ENCODE measurements at places on chromosomes 12 and 14. TPM values are rescaled to one million over a fixed set of nuclear protein-coding genes. Genes with fewer than 3 reads are reported as not detected.

Gene TCL1A
- total RNA-seq: not detected

DNA sequence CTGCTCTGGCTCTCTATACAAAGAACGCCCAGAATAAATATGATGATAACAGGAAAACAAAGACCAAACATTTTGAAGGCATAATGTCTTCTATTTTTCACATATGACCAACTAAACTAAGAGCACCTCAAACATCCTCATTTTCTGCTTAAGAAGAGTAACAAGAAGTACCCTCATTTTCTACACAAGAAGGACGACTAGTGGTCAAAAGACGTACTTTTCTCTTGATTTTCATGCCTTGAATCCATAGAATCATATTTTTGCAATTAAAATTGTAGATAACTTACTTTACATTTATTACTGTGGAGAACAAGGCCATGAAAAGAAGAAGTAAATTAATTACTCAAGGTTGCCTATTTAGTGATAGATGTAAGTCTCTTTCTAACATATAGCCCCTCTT is 358.6 kb downstream of the DUSP6 start:
- DNase-seq: peak; percentile 61

DNA sequence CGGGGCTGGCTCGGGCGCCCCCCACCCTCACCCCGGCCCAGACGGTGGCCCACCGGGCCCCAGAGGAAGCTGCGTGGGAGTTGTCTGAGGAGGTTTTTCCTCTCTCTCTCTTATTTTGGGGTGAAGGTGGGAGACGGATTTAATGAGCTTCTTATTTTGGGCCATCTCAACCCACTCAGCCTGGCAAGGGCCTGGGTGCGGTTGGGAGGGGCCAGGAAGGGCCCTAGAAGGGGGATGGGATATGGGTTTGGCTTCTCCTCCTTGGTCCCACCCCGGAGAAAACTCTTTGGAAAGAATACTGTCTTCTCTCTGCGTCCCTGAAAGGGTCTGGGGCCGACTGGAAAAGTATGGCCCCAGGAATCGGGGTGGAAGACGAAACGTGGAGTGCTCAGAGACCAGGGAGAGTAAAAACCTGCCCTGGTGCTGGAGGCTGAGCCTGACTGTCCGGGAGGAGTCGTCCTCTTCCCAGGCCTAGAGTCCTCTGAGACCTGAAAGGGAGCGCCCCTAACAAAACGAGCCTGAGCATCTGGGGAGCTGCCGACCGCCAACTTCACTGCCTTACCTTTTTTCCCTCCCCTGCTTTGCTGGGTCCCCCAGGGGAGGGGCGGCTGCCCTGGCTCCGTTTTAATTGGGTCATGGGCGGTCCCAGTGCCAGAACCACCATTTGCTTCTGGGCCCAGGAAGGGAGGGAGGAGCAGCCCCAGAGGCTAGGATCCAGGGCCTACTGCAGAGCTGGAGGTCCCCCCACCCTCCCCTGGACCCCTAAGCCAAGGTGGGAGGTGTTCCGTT is 1.6 kb downstream of the MMP14 start:
- peak; percentile 68 for DNase-seq

DNA sequence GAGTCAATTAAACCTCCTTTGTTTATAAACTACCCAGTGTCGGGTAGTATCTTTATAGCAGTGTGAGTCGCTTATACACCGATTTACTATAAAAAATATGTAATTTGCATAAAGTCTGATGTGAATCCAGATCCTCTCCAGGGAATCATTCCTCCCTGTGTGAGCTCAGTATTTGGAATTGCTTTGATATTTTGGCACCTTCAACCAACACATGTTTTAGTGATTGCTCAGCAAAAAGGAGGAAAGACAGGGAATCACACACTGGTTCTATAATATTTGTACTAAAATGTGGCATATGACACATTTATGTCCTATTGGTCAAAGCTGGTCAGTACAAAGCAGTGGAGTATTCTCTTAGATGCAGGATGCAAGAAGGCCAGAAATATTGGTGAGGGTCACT is 703.9 kb upstream of the ATXN7L3B start:
- no peak for DNase-seq

Gene TOGARAM1
- 20.7 TPM for total RNA-seq

- no peak for DNase-seq
Observed at GRCh38 chr12:80769553-80770140, 52.9 kb downstream of the MYF5 start.

DNA sequence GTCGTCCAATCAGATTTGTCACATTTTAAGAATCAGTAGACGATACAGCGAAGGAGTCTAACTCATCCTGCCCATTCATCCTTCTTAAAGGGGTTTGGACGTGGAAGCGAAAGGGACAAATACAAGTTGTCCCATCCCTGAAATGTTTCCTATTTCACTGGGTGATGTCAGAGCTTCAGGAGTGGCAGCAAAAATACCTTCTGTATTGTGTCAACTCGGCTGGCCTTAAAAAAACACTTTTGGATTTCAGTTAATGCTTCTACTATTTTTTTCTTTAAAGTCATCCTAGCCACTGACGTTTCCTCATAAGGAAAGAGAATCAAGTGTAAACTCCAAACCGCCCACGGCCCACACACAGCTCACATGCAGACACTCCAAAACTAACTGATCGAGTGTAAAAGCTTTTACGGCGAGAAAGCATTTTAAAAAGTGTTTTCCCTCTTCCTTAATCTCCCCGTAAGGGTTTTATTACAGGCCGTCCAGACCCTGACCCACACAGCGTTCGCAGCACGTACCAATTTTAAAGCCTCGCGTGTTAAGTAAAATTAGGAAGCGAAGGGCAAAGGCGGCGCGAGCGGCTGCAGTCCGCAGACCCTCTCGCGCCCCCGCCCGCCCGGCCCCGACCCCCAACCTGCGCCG is 593 bp downstream of the CFL2 start:
- peak; percentile 72 for DNase-seq

Gene RNFT2
- 1.6 TPM for total RNA-seq

Gene DPY19L2
- total RNA-seq: 8.5 TPM

Gene PLEKHH1
- total RNA-seq: 0.06 TPM

DNA sequence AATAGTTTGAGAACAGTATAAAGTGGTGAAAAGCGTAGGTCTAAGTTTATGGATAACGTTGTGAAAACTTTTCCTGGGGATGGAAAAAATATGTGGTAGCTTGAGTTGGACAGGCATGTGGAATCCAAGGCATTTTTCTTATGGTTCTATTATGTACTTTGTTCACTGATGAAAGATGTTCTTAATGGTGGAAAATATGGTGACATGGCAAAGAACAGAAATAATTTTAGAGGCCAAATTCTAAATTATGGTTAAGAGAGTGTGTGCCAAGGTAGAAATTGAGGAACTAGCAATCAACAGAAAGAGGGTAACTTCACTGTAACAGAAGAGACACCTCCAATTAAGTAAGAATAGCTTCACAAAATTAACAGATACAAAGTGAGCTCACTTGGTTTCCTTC is 427.8 kb downstream of the SLC6A15 start:
- DNase-seq: no peak

DNA sequence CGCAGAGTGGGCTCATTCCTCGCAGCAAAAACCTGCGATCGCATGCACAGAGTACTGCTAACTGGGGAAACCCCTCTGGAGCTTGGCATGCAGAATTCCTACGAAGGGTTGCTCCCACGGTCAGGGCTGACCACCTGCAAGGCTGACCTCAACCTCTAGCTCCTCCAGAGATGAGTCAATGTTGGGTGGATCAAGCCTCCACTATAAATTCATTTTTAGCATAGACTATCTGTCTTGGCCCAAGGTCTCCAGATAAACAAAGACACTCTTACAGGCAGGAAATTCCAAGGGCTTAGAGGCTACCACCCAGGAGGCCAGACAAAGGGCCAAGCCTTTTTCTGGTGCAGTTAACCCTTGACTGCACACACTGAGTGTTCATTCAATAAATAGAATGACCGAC is 296.5 kb downstream of the TMEM132D start:
- DNase-seq: no peak

DNA sequence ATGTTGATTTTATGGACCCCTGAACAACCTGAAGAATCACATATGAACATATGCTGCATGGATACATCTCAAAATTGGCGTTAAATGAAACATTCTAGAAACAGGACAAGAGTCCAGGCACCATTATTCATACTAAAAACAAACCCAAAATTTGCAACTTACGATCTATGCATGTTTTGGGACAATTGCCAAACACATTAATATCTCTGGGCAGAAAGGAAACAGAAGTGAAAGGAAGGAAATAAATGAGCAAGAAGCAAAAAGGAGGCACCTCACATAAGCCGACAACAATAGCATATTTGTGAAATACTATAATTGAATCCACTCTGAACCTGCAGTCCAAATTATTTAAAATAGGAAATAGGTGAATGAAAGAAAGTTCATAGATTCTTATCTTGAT is 1505.3 kb downstream of the AACS start:
- no peak for DNase-seq

Gene LRP1-AS
- total RNA-seq: not detected

DNA sequence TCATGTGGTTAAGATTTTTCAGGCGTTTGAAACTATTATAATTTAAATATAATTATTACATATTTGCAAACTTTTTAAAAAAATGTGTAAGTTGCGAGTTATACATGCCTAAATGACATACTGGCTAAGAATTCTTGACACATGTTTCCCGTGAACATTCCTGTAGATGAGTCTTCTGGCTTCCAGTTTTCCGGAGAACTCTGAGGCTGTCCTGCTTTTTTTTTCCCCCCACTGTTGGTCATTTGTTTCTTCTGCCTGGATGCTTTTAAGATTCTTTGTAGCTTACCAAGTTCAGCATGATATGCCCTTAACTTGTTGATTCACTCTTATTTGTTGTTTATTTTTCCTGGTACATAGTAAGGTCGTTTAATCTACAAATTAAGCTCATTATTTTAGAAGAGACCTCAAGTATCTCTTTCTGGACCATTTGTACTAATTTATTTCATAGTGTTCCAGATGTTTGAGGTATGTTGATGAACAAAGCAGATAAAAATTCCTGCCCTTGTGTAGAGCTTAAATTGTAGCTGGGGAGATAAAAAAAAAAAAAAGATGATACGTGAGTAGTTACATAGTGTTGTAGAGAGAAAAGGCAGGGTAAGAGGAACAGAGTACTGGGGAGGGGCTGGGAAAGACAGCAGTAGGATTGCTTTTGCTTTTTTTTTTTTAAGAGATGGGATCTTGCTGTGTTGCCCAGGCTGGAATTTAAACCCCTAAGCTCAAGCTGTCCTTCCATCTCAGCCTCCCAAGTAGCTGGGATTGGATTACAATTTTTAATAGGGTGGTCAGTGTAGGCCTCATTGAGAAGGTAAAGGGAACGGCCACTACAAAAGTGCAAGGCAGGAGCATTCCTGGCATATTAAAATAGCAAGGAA is 32.8 kb downstream of the ARHGAP5 start:
- DNase-seq: peak; percentile 77

DNA sequence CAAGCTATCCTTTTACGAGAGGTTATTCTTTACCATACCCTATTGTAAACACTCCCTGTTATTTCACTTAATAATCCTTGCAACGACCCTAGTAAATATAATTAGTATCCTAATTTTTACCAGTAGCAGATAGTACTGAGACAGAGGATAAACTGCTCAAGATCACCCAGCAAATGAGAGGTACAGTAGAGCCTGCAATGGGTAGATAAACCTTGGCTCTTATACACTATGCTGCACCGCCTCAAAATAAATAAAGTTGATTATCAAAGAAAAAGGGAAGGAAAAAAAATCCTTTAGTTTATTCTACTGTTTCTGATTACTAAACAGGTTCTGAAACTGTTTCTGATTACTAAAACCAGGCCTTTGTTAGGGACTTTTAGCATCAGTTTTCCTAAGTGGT is 22.5 kb downstream of the YBX3 start:
- DNase-seq: no peak

DNA sequence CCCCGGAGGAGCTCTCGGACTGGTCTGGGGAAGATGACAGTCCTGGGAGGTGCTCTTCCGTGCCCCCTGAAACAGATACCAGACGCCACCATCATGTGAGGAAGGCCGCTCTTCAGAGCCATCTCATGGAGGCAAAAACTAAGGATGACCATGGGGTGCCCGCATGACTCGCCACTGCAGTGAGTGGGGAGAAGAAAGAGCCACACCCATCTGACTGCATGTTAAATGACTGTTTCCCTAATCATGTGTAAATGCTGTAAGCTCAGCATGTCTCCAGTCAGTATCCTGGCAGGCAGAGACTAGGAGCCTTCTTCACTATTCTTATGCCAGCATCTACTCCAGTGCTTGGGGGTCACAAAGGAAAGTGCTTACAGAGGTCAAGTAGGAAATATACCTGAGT is 4.0 kb downstream of the STON2 start:
- DNase-seq: peak; percentile 28

- DNase-seq: no peak
Observed at GRCh38 chr14:80955416-80955941, at the start of gene TSHR. TSS of gene TSHR (plus strand) at chr14:80955621. CDS start at chr14:80955681, 60 bp downstream.

Gene SMCO3
- total RNA-seq: not detected

DNA sequence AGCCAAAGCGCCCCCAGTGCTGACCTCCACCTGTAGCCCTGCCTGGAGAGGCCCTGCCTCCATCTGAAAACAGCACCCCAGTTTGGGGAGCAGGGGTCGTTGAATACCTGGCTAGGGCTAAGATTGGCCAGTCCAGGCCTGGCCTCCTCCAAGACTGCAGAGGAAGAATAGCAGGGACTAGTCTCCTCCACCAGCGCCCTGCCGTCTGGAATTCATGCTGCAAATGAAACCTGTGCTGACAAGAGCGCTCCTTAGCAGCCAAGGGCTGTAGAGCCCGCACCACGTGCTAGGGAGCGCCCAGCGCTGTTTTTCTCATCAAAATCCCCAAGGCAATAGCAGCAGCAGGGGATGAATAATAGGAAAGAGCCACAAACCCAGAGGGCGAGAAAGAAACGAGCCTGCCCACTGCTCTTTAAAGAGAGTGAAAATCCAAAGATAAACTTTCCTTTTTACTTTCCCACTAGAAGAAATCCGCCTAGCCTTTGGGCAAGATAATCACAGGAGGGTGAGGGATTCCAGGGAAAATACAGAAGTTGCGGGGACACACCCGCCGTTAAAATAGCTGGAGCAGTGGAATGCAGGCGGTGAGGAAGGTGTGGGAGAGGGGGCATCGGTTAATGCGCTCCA is 3.3 kb downstream of the COL2A1 start:
- peak; percentile 45 for DNase-seq

Gene JPH4
- not detected for total RNA-seq

Gene SCNN1A
- total RNA-seq: 0.32 TPM

DNA sequence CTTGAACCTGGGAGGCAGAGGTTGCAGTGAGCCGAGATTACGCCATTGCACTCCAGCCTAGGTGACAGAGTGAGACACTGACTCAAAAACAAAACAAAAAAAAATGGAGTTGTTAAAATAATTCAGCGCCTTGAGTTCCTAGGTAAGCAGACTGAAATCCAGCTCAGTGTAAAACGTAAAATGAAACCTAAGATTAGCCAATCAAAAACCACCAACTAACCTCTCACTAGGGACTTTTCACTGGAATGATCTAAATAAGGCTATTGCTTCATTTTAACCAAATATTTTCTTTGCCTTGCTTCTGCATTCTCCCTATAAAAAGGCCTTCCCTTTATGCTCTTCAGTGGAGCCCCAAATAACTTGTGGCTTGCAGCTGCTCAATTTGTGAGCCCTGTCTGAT is 91.6 kb upstream of the HIF1A start:
- DNase-seq: peak; percentile 75

DNA sequence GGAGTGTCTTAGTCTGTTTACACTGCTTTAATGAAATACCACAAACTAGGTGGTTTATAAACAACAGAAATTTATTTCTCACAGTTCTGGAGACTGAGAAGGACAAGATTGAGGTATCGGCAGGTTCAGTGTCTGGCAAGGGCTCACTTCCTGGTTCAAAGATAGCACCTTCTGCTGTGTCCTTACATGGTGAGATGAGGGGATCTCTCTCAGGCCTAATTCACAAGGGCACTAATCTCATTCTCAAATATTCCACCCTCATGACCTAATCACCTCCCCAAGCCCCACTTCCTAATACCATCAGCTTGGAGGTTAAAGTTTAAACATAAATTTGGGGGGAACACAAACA is 35.0 kb upstream of the PLEK2 start:
- no peak for DNase-seq

Gene SLCO1C1
- not detected for total RNA-seq

Gene SERPINA3
- total RNA-seq: 1.2 TPM

Gene SYCP3
- 0.34 TPM for total RNA-seq

All from LHCN-M2 (cell line).